ENCODE measurements at places on chromosomes 3 and 15.
A peak's percentile ranks its signal among the peaks of the same experiment; 100 is the strongest.

- DNase-seq: peak; percentile 50
Measured at GRCh38 chr15:45162771-45163507, 24.8 kb downstream of the SHF start.

DNA sequence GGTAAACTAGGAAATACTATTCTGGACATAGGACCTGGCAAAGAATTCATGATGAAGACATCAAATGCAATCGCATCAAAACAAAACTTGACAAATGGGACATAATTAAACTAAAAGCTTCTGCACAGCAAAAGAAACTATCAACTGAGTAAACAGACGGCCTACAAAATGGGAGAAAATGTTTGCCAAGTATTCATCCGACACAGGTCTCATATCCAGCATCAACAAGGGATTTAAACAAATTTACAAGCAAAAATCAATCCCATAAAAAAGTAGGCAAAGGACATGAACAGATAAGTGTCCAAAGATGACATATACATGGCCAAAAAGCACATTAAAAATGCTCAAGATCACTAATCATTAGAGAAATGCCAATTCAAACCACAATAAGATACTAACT is 1088.9 kb downstream of the NAALADL2 start:
- DNase-seq: no peak

- no peak for DNase-seq
Measured at GRCh38 chr3:124351430-124352148, 359.7 kb upstream of the ROPN1 start.

GRCh38 chr3:117017135-117017894 is 307.7 kb downstream of the TUSC7 start:
- no peak for DNase-seq

DNA sequence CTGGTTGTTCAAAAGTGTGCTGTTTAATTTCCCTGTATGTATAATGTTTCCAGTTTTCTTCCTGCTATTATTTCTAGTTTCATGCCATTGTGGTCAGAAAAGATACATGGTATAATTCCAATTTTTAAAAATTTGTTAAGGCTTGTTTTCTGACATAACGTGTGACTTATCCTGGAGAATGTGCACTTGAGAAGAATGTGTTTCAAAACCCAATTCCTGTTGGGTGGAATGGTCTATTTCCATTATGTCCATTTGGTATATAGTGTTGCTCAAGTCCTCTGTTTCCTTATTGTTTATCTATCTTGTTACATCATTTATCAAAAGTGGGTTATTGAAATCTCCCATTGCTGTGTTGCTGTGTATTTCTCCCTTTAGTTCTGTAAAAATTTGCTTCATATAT is 215.4 kb downstream of the GREM1 start:
- no peak for DNase-seq

DNA sequence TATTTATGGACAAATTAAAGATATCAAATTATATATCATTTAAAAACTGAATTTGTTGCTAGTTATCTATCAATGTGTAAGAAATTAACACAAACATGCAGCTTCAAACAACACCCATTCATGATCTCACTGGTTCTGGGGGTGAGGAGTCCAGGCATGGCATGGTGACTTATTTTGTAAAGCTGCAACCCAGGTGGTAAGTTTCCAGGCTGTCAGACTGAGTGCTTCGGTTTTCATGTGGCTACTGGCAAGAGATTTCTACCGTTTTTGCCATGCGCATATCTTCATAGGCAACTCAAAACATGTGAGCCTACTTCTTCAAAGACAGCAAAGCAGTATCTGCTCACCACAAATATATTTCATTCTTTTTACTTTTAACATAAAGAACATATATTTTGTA is 364.3 kb upstream of the BCHE start:
- no peak for DNase-seq

GRCh38 chr3:159030138-159030670 is 228.3 kb downstream of the MFSD1 start:
- DNase-seq: no peak

GRCh38 chr3:18211116-18211515 is 214.0 kb downstream of the SATB1 start:
- DNase-seq: no peak

- DNase-seq: no peak
Measured at GRCh38 chr3:24197809-24198208, 252.7 kb downstream of the NR1D2 start.

- DNase-seq: no peak
Measured at GRCh38 chr3:184030536-184030935, 1.0 kb upstream of the HTR3D start.

- no peak for DNase-seq
Measured at GRCh38 chr15:77225646-77226045, 154.7 kb upstream of the TSPAN3 start.

DNA sequence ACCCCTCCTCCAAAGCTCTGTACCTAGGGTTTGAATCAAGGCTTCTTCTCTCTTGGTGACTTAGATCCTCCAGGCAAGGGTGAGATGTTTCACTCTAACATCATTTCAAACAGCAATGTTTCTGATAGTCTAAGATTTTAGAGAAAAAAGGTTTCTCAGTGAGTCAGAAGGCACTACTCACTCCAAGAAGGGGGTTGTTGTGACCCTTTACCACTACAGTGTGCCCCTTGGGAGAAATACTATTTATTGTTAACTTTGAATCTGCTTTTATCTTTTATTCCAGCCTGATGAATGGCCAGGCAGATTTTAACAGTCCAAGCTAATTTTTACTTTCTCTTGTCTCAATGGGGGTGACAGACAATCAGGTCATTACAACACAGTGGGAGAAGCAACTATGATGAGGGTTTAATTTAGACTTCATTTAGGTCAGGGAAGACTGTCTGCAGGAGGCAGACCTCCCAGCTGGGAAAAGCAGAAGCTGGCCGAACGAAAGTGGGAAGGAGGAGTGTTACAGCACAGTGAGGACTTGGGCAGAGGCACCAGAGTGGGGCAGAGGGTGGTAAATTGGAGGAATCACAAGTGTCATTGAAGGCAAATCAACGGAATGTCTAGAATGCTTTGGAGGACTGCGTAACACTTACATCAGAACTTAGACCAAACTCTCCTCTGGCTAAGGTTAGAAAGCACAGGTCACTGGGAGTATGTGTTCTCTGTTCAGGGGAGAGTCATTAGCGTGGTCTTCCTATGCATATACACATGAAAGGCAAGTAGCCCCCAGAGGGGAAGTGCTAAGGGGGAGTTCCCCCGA is 21.2 kb downstream of the ZNF860 start:
- no peak for DNase-seq

GRCh38 chr3:139564294-139564861 is 24.8 kb upstream of the RBP1 start:
- DNase-seq: no peak

GRCh38 chr3:188697127-188697526 is 474.6 kb upstream of the TPRG1 start:
- peak; percentile 31 for DNase-seq

GRCh38 chr15:78284758-78285157 is 14.7 kb downstream of the SKIC8 start:
- DNase-seq: no peak

DNA sequence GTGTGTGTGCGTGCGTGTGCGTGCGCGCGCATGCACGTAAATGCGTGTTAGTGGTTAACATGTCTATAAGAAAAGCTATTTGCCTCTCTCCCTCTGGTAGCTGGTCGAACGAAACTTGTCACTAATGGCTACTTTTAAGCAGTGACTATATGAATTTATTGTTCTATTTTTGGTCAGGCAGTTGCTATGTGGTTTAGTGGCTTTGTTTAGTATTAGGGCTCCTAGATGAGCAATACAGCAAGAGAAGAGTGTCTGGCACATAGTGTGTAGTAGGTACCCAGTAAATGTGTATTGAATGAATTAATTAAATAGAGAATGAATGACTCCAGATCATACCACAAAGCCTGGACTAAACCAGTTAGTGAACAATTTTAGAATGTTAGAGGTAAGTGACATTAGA is 171.6 kb downstream of the PPM1L start:
- DNase-seq: no peak

DNA sequence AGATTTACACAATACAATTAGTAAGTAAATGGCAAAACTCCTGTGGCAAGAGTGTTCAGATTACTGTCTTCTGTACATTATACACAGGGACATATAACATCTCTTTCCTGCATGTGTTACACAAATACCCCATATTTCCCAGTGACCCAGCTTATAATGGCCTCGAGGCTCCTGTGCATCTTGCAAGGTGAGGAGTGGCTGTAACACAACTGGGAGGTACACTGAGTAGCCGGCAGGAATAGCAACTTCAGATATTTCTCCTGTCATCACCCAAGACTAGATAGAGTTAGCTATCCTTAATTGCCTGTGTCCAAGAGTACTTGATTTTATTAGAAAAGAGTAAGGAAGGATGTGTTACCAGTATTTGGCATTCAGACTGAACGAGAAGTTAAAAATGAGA is 5.6 kb downstream of the GMPS start:
- no peak for DNase-seq

- DNase-seq: no peak
Measured at GRCh38 chr15:59002418-59002859, 15.0 kb downstream of the RNF111 start.

- no peak for DNase-seq
Measured at GRCh38 chr3:128665362-128666021, 14.9 kb upstream of the RPN1 start.

DNA sequence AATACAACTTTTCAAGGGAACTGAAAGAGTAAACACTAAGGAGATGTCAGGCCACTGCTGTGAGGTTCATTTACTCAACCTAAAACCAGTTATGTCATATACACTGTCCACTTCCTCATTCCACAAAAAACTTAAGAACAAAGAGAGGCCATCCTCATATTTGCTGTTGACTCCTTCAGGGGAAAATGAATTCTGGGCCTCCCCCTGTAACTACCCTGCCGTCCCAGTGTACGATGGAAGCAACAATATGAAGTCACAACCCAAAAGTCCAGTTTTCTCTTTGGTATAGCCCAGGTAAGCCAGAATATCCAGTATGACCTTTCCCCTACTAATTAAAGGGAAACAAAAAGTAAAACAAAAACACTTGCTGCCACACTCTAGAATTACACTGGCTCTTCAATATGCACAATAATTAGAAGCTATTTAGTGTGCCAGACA is 16.2 kb downstream of the CEP152 start:
- no peak for DNase-seq

DNA sequence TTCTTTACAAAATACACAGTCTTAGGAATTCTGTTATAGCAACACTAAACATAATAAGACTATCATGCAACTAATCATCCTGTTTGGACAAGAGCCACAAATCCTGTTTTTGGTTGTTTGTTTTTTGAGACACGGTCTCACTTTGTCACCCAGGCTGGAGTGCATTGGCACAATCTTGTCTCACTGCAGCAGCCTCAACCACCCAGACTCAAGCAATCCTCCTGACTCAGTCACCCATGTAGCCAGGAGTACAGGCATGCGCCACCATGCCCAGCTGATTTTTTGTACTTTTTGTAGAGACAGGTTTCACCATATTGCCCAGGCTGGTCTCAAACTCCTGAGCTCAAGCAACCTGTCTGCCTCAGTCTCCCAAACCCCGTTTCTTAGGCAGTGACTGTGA is 28.3 kb downstream of the NEDD4 start:
- DNase-seq: no peak

DNA sequence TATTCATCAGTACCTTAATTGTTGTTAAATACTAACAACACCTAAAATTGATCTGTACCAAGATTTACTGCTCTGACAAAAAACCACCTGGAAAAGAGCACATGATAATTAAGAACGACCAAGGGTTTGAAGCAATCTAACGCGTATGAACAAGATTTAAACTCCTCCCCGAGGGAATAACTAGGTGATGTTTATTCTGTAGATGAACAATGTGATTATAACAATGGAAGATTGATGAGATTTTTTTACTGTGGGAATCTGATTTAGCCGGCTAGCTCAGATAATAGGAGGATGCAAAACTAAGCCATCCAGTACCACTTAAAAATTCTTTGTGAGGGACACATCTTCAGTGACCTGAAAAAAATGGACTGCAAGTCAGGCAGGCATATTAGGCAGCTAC is 222.1 kb downstream of the FHIT start:
- no peak for DNase-seq

DNA sequence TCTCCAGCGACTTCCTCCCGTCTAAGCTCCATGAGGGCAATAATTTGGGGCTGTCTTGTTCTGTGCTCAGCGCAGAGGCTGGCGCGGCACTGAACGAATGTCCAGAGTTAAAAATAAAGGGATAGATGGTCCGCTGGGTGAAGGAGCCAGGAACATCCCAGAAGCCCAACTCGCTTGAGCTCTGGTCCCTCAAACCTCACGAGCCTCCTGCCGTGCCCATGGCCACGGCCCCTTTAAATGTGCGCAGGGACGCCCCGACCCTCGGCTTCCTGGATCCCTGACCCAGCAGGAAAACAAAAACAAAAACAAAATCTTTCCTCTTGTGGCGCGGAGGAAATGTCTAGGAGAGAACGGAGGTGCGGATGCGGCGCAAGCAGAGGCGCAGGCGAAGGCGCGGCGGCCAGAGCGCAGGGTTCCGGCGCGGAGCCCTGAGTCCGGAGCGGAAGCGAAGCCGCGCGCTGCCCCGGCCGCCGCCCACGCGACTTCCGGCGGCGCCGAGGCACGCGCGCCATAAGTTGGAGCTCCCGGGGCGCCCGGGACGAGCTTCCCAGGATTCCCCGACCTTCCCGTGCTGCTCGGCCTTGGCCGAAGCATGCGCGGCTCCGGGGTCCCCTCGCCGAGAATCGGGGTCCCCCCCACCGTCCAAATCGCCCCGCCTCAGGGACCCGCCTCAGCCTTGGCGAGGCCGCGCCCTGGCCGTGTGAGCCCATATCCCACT is 52.9 kb upstream of the WNT7A start:
- no peak for DNase-seq

DNA sequence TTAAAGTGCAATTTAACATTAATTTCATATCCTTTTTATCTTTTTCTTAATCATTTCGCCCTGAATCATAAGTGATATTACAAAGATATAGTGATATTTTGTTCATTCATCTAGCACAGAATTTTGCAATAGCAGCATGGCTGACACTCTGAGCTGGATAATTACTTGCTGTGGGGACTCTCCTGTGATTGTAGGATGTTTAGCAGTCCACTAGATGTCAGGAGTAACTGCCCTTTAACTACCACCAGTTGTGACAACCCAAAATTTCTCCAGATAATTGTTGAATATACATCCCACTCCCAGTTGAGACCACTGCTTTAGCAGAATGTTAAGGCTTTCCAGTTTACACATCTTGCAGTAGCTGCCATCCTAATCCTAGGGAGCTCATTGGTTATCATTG is 196.8 kb upstream of the MBNL1 start:
- no peak for DNase-seq

DNA sequence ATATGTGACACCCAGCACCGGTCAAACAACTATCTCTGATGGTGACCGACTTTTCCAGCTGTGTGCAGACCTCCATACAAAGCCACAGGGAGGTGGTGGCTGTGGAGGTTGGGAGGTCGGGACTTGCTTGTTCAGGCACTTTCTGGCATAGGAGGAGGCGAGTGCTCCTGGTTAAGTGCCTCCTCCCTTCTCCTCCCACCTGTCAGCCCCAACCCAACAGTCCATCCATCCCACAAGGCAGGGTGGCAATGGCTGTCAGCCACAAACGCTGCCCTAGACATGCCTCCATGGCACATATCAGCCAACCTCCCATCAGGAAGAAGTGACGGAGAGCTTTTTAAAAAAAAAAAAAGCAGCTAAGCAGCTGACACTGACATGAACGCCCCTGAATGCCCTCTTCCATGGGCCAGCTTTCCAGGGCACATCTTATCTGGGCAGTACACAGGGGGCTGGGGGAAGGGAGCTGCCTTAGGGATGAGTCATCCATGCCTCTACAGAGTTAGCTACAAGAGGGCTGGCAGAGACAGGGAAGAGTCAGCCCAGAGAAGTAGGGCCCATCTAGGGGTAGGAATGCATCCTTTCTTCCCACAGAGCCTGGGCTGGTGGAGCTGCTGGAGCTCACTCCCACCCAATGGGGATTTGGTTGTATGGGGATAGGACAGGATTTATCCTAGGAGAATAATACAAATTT is 41.2 kb downstream of the CCDC12 start:
- no peak for DNase-seq
